ENCODE measurements at places on chromosomes 2 and 18.

GRCh38 chr18:5756823-5757222 lies 138.5 kb downstream of the TMEM200C start:
- no peak for DNase-seq

- DNase-seq, result no peak
Observed at GRCh38 chr2:163775304-163775703, 39.5 kb upstream of the FIGN start.

GRCh38 chr2:1622521-1623200 lies 121.7 kb downstream of the PXDN start:
- no peak for DNase-seq

- DNase-seq, result no peak
Observed at GRCh38 chr2:178828486-178828881, 21.3 kb upstream of the TTN start.

DNA sequence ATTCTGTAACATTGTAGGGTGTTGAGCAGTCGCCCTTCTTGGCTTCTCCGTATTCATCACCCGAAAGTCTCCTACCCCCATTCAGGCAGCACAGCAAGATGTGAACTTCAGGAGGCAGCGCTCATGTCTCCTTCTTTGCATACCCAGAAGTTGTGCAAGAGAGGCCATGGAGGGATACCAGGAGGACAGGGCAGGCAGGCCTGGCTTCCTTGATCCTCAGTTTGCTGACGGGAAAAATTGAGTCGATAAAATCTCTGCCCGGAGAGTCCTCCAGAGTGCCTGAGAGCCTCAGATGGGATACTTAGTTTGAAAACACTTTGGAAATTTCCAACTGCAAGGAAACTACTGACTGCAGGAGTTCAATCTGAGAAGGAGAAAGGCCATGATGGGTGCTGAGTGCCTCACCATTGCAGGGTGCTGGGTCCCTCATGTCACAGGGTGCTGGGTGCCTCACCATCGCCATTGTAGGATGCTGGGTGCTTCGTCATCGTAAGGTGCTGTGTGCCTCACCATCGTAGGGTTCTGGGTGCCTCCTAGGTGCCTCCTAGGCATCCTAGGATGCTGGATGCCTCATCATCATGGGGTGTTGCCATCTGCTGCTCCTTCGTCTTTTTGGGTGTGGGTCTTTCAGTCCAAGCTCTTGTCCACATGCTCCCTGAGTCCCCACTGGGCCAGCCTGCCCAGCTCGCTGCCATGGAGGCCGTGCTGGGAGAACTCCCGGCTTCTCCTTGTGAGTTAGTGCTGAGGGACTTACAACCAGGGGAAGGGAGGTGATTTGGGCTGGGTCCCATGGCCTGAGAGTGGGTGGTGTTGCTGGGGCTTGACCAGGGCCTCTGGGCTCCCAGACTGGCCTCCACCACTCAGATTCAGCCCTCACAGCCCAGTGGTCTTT lies 162.4 kb downstream of the DDX1 start:
- DNase-seq, result no peak

- DNase-seq, result no peak
Observed at GRCh38 chr2:234974501-234975385, 22.9 kb downstream of the SH3BP4 start.

- no peak for DNase-seq
Observed at GRCh38 chr2:161207941-161208340, 47.7 kb downstream of the TANK start.

GRCh38 chr18:57220480-57220879 lies 73.6 kb downstream of the BOD1L2 start:
- no peak for DNase-seq

GRCh38 chr2:223029287-223029686 lies 22.7 kb upstream of the KCNE4 start:
- no peak for DNase-seq

GRCh38 chr2:26717362-26717761 lies 24.8 kb downstream of the KCNK3 start:
- DNase-seq, result no peak

DNA sequence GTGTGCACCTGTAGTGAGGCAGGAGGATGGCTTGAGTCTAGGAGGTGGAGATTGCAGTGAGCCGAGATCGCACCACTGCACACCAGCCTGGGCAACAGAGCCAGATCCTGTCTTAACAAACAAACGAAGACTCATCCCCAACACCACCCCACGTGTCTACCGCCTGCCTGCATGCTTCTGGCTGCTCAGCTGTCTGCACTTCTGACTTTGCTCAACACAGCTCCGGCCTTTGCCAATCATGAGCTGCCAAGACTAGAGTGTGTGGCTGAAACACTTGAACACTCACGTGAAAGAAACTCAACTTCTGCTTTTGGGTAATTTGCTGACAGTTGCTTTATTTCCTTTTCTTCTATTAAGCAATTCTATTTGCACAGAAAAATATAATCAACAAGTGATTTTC lies 32.1 kb upstream of the SP3 start:
- no peak for DNase-seq

GRCh38 chr2:79817288-79817687 lies 304.4 kb downstream of the CTNNA2 start:
- no peak for DNase-seq

Data from T-helper 2 cell treated with Interferon-gamma antibody and Interleukin-4, amounts not matched to agents 5 μg/mL and 100 μg/mL, for 36 hours (primary cell).